Right cardiac atrium (tissue), 5 donors: ENCODE measurements at places on chromosomes 1 and 21.

DNA sequence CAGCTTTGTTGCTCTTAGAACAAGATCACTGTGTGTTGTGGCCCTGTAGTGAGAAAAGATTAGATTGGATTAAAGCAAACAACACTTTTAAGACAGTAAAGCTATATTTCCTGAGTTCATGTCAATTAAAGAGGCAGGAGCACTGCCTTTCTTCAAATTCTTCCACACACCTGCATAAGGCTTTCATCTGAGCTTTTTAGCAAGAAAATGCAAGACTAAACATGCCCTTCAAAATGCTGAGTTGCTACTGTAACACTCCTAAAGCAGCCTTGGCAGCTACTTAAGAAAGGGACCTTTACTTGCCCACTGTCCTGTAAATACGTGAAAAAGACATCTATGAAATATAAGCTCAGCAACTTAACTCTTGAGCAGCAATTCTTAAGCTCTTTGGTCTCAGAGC lies 11.8 kb downstream of the DPH5 start:
- no peak for DNase-seq

DNA sequence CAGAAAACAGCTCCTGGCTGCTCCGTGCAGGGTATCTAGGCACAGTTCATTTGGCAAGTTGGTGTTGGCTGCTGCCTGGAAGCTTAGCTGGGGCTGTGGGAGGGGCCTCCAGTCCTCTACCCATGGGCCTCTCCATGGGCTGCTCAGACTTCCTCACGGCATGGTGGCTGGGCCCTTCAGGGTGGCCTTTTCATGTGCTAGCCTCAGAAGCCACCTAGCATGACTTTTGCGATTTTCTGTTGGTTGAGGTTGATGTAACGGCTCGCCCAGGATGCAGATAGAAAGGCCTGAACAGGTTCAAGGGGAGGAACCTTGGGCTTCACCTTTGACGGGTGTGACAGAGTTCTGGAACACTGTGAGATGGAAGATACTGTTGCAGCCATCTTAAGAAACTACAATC lies 25.8 kb upstream of the LHX4 start:
- no peak for DNase-seq

- DNase-seq: no peak
These were observed 2.5 kb downstream of the LMX1A start for GRCh38 chr1:165353731-165354671.

DNA sequence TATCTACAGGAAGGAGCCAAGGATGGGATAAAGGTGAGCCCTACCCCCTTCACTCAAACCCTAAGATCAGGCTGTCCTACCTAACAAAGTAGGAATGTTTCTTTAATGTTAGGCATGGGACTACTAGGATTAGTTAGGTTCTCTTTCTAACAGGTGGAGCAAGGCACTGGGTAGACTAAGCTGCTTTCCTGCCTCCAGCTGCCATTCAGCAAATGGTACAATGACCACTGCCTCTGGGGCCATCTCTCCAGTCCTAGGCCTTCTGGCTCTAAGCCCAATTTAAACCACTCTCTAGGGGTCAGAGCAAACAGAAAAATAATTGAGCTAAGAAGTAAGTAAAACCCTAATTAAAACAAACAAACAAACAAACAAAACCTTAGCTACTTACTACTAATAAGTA lies 15.7 kb upstream of the IPO9 start:
- DNase-seq: no peak

DNA sequence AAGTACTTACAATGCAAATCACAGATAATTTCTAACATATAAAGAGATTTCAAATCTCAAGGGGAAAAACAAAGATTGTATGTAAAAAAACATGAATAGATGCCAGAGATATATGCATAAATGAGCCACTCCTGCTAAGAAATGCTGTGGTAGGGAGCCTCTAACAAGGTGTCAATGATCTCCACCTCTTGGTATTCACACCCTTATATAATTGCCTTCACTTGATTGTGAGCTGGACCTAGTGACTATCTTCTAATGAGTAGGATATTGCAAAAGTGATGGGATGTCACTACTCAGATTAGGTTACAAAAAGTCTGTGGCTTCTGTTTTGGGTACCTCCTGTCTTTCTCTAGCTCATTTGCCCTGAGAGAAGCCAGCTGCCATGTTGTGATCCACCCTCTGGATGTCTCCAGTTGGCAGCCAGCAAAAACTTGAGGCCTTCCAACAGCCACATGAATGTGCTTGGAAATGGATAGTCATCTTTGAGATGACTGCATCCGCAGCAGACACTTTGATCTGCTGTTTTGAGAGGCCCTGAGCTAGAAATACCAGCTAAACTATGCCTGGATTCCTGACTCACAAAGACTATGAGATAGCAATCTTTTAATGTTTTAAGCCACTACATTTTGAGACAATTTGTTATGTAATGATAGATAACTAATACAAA lies 196.1 kb upstream of the FGGY start:
- DNase-seq: no peak

GRCh38 chr1:190436615-190437014 lies 41.0 kb downstream of the BRINP3 start:
- no peak for DNase-seq

- DNase-seq: no peak
These were observed 28.6 kb downstream of the AGPAT3 start for GRCh38 chr21:43893536-43894205.

GRCh38 chr1:227870366-227870765 lies 54.9 kb downstream of the PRSS38 start:
- DNase-seq: no peak

DNA sequence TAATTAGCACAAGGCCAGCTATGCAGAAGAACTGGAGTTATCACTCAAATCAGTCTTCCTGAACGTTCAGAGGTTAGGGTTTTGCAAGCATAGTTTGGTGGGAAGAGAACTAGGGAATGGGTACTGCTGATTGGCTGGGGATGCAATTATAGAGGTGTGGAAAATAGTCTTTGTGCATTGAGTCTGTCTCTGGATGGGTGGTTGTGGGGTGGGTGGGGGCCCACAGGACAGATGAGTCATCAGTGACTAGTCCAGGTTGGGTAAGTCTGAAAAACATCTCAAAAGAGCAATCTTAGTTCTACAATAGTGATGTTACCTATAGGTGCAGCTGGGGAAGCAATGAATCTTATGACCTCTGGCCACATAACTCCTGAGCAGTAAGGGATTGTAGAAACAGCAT lies 89.7 kb upstream of the HMCN1 start:
- no peak for DNase-seq

GRCh38 chr1:160541622-160542302 lies 18.7 kb upstream of the SLAMF6 start:
- DNase-seq: no peak

DNA sequence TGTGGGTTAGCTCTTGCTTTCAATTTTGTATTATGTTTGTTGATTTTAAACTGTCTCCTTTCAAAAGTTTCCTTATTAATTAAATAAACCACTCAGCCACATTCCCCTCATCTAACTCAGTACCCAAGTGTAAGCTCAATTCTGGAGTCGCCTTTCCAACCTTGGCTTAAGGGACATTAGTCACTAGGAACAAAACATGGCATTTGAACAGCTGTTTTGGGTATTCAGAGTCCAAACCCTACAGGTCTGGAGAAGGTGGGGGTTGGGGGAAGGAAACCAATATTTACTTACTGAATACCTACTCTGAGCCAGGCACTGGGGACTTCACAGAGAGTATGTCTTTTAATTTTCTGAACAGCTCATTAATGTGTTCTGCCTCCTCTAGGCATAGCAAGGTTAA lies 117.2 kb upstream of the JUN start:
- DNase-seq: no peak

DNA sequence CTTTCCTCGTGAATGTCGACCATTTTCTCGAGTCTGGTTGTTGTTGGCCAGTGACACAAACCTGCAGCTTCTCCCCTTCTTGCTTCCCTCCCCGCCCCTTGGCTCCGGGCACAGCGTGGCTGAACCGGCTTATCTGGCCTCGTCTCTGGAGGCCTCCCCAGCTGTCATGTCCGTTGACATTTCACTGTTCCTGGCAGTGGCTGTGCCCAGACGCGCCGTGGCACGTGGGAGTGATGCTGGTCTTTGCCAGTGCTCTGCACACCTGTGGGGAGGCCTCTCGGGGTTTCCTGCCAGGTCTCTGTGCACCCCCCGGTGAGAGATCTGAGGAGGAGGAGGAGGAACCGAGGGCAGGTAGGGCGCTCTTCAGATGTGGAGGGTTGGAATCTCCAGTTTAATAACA lies 23.7 kb downstream of the SKI start:
- peak; percentile 90 for DNase-seq

GRCh38 chr21:18354947-18355346 lies 48.6 kb downstream of the TMPRSS15 start:
- no peak for DNase-seq

- no peak for DNase-seq
These were observed 10.0 kb upstream of the C4BPB start for GRCh38 chr1:207078578-207079132.

DNA sequence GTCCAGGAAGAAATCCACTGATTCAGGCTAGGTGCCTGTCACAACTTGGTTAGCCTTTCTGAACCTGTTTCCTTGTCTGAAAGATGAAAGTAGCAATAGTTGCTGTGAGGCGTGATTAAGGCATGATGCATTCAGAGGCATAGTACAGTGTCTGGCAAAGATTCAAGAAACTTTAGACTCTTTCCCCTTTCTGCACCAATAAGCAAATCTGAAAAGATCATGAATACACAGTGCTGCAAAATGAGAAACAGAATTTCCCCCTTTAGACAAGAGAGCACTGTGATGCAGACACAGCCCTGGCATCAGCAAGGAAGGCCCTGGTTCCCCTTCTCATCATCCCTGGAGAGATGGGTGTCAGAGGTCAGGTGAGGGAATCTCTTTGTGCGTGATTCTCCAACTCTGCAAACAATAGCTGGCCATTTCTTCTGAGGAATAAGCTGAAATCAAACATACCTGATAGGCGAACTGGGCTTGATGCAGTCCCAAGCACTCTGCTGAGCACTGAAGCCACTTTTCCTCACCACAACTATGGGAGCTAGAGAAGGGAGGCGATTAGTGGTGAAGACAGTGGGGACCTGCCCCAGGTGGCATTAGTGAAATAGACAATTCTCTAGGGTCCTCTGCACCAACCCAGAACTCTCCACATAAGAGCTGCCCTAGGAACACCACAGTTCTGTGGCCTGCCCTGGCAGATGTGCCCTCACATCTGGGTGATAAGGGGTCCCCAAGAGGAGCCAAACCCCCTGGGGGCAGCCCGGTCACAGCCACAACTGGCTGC lies 41.7 kb downstream of the ITPKB start:
- DNase-seq: no peak

DNA sequence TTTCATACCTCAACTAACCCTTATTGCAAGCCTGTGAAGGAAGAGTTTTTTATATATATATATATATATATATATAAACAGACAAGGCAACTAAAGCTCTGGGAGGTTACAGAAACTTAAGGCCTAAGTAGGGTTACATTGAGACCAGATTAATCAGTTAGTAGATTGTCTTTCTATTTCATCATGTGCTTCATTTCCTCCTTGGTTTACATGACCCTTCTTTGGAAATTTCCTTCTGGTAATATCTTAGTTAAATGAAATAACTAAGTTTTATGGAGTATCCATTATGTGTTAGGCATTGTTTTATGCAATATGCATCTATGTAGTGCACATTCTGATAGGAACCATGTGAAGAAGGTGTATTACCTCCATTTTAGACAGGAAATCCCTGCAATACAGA lies 112.7 kb downstream of the FGGY start:
- no peak for DNase-seq

DNA sequence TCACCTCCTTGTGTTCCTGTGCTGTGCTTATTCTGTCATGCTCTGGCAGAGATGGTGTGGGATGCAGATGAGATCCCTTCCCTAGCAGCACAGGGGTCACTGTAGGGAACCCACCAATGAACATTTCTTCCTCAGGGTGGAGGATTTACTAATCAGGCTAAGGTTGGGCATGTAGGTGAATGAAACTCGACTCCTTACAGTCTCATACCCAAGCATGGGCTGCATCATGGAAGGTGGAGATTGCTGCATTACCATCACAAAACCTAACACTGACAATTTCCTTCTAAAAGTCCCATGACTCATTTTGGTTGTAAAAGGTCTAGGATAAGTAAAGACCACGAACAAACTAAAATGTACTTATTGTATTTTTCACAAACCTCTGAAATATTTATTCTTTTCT lies 399.9 kb downstream of the DSCAM start:
- DNase-seq: no peak

- no peak for DNase-seq
These were observed 62.1 kb downstream of the B3GALT5 start for GRCh38 chr21:39674801-39675200.

GRCh38 chr1:167210966-167211674 lies 9.6 kb upstream of the POU2F1 start:
- DNase-seq: no peak

- DNase-seq: no peak
These were observed 41.5 kb downstream of the MAN1C1 start for GRCh38 chr1:25657883-25658760.

- DNase-seq: no peak
These were observed 6.5 kb upstream of the HAPLN2 start for GRCh38 chr1:156612666-156613065.

DNA sequence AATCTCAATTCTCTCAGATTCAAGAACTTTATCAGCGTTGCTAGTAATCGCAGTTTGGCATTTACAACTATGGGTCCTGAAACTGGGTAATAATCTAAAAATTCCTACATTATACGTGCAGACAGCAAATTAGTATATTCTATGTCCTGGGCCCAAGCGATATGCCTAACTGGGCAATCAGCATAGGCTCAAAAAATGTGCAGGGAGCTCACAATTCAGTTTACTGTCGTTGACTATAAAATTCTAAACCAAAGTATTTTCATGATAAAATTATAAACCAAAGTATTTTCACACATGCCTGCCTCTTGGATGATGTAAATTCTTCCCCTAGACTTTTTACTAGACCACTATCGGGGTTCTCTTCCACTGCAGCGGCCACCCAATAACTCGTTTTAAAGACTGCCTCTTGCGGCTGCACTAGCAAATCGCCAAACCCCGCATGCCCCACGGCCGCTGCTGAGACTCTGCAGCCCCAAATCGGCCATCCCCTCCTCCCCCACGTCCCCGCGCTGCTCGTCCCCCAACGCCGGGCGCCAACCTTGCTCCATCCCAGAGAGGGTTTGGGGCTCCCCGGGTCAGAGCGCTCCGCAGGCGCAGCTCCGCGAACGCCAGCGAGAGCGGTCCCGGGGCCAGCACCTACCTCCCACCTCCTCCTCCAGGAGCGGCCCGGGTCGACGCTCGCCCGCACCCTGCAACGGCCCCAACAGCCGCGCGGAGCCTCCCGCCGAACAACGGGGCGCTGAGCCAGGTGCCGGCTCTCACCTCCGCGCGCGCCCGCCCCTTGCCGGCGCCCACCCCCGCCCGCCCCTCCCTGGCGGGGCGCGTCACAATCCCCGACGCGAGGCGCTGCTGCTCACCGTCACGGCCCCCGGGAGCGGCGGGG lies 506 bp downstream of the SSX2IP start:
- peak; percentile 84 for DNase-seq

DNA sequence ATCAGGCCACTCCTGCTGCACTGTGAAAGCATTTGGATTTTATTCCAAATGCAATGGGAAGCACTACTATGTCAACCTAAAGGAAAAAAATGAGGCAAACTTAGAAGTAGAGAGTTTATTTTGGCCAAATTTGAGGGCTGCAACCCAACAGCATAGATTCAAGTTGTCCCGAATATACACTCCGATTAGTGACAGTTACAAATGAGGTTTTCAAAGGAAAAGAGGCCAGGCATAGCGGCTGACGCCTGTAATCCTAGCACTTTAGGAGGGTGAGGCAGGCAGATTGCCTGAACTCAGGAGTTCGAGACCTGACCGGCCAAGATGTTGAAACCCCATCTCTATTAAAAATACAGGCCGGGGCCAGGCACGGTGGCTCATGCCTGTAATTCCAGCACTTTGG lies 78.9 kb upstream of the PUM1 start:
- no peak for DNase-seq
